Stimulated activated CD4-positive, alpha-beta T cell treated with anti-CD3 and anti-CD28 coated beads, Interleukin-1b, Interleukin-23, amount 100 ng/mL, for 48 hours (primary cell): ENCODE measurements at places on chromosomes 6 and 20.
A peak's percentile ranks its signal among the peaks of the same experiment; 100 is the strongest.

DNA sequence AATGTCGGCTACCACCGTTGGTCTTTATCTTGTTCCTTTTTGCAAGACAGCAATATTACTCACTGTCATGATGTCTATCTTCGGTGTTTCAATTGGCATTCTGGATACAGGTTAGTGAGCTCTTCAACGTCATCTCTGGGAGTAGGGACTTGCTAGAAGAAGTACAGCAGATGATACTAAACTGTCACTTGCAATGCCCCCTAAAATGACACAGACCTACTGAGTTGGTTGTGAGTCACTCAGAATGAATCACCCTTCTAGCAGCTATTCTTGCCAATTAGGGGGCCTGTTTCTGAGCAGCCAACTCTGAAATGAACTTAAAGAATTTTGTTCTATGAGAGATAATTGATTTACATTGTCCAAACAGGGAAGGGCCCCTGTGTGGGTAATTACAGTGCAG, 176.5 kb downstream of the SLC16A10 start:
- no peak for DNase-seq

GRCh38 chr20:48126227-48126740, 341.0 kb upstream of the SULF2 start:
- no peak for DNase-seq

DNA sequence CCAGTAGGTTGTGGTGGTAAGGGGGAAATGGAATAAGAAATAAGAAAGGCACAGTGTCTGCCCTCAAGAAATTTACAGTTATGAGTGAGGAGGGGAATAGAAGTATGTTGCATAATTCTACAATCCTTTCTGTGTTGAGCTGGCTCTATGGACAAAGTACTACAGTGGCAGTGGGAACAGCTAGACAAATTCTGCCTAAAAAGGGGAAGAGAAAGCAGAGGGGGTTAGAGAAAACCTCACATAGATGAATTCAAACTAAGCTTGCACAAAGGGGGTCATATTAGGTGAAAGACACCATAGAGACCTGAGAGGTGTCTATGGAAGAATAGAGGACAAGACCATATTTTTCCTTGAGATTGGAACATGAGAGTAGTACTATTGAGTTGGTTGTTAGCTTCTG, 146.9 kb upstream of the VGLL2 start:
- DNase-seq: no peak

DNA sequence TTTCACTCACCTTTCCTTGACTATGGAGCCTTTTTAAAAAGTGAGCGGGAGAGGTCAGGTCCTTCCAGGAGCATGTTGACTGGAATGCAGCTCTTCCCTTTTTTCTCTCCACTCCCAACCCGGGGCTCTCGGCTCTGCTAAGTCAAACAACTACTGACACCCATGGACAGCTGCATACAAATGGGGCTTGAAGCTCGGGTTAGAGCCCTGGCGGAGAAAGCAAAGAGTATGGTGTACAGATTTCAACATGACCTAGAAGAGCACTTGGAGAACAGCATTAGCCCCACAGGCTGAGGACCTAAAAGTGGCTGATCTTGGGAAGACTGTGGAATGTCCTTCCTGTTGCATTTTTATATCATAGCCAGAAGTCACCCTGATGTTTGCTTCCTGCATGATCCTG, 162.0 kb upstream of the STMND1 start:
- no peak for DNase-seq

GRCh38 chr6:72977114-72977513, 248.2 kb downstream of the KHDC1L start:
- no peak for DNase-seq

DNA sequence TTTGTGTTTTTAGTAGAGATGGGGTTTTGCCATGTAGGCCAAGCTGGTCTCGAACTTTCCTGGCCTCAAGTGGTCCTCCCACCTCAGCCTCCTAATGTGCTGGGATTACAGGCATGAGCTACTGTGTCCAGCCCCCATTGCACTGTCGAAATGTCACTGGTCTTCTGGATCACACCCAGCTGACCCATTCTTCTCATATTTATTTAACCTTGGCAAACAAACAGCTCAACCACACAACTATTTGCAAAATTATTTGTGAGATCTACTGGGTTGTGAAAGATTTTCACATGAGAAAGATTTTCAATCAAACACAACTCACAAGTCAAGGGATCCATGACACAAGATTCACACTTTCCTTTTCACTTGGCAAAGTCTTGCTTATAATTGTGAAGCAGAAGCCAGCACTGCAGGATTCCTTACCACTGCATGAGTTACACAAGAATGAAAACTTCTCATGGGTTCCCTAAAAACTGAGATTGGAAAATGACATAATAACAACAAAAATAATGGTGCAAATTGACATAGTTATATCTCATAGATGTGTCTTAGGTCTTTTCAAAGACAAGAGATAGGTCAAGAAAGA, 2.0 kb upstream of the CST9L start:
- DNase-seq: no peak

- no peak for DNase-seq
Measured at GRCh38 chr6:86203044-86203443, 560.4 kb upstream of the SYNCRIP start.

GRCh38 chr6:31407699-31408098, 4.3 kb downstream of the MICA start:
- DNase-seq: no peak

- peak; percentile 70 for DNase-seq
Measured at GRCh38 chr6:26284537-26285142, 80.4 kb upstream of the BTN3A2 start.

DNA sequence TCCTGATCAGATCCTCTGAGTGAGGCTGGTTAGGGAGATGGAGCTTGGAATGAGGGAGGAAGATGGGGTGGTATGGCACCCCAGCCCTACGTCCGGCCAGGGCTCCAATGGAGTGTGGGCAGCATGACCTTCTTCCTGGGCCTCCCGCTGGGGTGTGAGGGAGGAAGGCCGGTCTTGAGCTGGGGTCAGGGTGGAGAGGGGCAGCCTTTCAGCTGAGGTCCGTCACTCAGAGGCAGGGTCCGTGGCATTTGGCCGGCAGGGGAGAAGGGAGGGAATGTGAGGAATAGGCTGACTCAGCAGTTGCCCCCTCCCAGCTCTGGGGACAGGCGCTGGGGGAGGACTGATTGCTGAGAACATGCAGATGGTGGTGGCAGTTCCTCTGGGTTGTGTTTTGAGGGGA, 25.5 kb upstream of the VEGFA start:
- DNase-seq: no peak

GRCh38 chr6:10723567-10723881, 654 bp downstream of the TMEM14C start:
- DNase-seq: no peak

DNA sequence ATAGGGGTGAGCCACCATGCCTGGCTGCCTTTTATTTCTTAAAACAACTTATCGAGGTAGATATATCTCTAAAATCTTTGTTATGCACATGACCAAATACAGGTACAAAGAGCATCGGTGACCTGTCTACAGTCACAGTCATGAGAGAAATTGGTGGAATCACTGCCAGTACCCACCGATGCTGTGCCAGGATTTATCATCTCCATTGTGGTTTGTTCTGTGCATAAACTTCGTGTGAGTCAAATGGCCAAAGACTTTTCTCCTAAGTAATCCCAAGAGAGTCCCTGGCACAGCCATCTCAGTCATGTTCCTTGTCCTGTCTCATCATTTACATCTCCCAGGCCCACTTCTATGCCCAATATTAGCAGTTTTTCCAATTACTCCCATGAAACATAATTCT, 9.0 kb downstream of the GSTA3 start:
- DNase-seq: no peak

GRCh38 chr6:134662077-134662700, 287.7 kb downstream of the ALDH8A1 start:
- no peak for DNase-seq

DNA sequence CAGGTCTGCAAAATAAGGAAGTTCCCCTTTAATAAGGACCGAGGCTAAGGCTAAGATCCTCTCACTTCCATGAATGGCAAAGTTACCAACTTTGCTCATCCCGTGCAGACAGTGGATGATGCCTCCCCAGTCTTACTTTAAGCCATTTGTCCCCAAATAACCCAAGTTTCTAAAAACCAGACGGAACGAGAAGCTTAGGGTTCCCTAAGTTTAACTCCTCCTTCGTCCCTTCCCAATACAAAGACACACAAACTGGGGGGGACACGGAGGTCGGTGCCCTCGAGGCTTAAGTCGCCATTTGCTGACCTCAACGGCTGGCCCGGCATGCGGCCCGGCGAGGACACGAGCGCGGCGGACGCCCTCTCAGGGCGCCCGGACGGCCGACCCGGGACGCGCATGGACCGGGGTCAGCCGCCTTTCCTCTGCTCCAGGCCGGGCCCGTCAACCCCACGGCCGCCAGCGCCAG, 527 bp downstream of the FBXO30 start:
- DNase-seq: no peak

DNA sequence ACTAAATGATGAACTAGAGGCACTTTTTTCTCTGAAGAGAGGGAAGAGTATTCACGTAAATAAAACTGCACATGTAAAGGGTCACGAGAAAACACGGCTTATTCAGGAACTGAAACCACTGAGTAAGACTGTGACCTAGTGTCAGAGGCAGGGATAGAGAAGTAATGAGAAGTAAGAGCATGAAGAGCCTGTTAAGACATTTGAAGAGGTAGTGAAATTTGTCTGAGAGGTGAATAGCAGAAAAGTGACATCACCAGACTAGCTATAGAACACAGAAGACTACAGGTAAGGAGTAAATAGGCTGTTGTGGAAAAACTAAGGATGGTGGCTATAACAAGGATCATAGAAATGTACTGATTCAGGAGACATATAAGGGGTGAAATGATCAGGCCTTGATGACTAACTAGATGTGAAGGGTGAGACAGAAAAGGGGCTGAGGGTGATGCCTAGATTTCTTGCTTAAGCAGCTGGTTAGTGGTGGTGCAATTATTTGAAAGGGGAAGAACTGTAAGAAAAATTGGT, 76.8 kb downstream of the REV3L start:
- no peak for DNase-seq

- peak; percentile 60 for DNase-seq
Measured at GRCh38 chr6:33416386-33417127, 1.4 kb downstream of the CUTA start.

- DNase-seq: peak; percentile 41
Measured at GRCh38 chr6:7108964-7109836, 1.4 kb downstream of the RREB1 start.

GRCh38 chr6:5045416-5045815, 39.7 kb upstream of the PPP1R3G start:
- DNase-seq: no peak

- peak; percentile 98 for DNase-seq
Measured at GRCh38 chr6:44246663-44247337, at the start of gene HSP90AB1. TSS of gene HSP90AB1 (plus strand) at chr6:44247101. CDS start at chr6:44248630, 1,529 bp downstream.

GRCh38 chr6:84511929-84512328, 252.5 kb downstream of the TBX18 start:
- no peak for DNase-seq
